ENCODE measurements at places on chromosomes 13 and 19.

DNA sequence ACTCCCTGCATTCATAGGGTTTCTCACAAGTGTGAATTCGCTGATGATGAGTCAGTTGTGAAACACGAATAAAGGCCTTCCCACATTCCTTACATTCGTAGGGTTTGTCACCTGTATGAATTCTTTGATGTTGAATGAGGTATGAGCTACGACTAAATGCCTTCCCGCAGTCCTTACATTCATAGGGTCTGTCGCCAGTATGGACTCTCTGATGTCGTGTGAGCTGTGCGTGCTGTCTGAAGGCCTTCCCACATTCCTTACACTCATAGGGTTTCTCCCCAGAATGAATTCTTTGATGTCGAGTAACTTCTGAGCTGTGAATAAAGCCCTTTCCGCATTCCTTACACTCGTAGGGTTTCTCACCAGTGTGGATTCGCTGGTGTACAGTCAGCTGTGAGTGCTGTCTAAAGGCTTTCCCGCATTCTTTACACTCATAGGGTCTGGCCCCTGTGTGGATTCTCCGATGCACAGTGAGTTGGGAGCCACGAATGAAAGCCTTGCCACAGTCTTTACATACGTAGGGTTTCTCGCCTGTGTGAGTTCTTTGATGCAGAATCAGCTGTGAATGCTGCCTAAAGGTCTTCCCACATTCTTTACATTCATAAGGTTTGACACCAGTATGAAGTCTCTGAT, 30.5 kb upstream of the COX7A1 start:
- DNase-seq = no peak

GRCh38 chr19:30105316-30105715, 163.3 kb downstream of the URI1 start:
- DNase-seq = no peak

GRCh38 chr13:97753942-97754670, 199.4 kb upstream of the IPO5 start:
- DNase-seq = peak; percentile 25

GRCh38 chr13:111278743-111279652, 41.4 kb upstream of the TEX29 start:
- DNase-seq = no peak

DNA sequence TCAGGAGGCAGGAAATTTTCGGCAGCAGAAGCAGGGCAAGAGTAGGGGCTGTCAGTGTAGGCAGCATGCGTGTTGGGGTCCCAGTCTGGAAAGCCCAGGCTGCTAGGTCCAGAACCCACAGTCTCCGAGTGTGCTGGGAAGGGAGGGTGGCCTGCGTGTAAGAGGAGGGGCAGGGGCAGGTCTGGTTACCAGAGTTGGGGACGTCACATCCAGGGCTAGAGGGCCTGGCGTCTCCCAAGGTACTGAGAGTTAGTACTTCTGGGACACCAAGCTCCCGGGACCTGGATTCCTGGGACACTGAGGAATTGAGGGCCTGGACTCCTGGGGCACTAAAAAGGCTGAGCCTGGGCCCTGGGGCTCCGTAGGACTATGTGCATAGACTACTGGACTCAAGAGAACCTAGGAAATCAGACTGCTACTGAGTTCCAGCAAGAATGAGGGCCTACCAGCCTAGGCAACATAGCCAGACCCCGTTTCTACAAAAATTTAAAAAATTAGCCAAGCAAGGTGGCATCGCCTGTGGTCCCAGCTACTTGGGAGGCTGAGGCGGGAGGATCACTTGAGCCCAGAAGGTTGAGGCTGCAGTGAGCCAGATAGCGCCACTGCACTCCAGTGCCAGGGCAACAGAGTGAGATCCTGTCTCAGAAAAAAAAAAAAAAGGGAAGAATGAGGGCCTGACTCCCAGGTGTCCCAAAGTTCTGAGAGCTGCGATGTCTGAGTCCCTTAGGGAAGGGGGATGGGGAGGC, 2.5 kb downstream of the NFKBID start:
- no peak for DNase-seq

GRCh38 chr13:32008518-32009175, 22.9 kb upstream of the FRY start:
- no peak for DNase-seq

GRCh38 chr19:3370728-3371591, 4.6 kb downstream of the NFIC start:
- no peak for DNase-seq

- no peak for DNase-seq
Measured at GRCh38 chr13:90184355-90184754, 1163.1 kb upstream of the MIR17HG start.

GRCh38 chr19:45876411-45877197, 9.3 kb downstream of the IRF2BP1 start:
- DNase-seq = no peak

GRCh38 chr13:88345171-88345847, 674.1 kb downstream of the SLITRK5 start:
- DNase-seq = no peak

DNA sequence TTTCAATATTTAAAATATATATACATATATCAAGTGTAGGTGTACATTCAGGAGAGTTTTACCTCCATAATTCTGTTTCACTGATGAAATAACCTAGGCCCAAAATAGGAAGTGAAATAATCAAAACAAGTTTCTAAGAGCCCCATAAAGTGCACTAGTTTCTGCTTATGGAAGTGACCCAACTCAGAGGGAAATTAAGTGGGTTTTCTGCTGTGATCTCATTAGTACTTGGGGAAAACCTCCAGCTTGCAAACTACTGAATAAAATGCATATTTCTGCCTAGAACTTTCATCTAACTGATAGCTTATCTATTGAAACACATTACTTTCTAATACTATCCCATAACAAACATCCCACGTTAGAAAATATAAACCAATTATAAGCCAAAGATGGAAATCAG, 45.4 kb upstream of the MIR17HG start:
- peak; percentile 22 for DNase-seq

DNA sequence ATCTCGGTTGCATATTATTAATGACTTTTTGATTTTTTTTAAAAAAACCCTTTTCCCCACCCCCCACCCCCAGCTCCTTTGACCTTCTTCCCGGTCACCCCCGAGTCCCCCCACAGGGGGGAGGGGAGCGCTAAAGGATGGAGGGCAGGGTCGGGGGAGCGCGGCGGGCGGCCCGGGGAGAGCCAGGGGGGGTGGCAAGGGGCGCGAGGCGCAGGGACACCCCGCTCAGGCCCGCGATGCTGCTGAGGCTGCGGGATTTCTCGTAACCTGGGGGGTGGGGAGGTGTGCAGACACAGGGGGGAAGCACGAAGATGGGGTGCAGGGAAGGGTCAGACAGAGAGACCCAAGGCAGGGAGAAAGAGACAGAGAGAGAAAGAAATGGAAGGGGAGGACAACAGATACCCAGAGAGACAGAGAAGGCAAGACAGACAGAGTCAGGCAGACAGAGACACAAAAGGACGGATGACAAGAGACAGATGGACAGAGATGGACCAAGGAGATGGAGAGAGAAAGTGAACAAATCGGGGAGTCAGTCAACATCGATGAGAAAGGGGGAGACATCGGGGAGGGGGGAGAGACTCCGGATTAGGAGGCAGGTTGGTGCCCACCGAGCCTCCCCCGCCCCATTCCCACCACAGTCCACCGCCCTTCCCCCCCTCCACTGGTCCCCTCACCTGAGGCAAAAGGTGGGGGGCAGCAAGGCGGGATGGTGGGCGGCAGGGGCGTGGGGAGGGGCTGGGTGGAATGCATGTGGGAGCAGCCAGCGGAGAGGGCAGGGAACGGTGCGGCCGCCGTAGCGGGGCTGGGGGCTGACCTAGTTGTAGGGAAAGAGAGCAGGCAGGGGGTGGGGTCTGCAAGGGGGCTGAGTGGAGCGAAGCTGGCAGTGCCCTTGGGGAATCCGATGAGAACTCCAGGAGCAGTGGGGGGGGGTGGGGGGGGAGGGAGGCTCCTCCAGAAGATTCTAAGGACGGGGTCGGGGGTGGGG, 14.2 kb downstream of the KCNC3 start:
- no peak for DNase-seq

- DNase-seq = no peak
Measured at GRCh38 chr13:104297075-104297474, 1230.9 kb upstream of the SLC10A2 start.

DNA sequence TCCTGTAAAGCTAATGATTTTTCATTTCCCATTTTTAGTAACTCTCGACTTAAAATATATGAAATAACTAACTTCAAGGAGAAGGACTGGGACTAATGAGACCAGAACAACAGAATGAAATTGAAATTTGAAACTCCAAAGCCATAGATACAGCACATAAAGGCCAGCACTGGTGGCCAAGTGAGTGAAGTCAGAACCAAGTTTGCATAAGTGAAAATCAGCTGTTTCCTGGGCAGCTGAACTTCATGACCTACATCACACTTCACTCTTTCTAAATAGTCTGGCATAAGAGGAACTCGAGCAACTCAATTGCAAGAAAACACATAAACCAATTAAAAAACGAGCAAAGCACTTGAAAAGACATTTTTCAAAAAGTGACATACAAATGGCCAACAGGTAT, 84.5 kb downstream of the DCLK1 start:
- no peak for DNase-seq

DNA sequence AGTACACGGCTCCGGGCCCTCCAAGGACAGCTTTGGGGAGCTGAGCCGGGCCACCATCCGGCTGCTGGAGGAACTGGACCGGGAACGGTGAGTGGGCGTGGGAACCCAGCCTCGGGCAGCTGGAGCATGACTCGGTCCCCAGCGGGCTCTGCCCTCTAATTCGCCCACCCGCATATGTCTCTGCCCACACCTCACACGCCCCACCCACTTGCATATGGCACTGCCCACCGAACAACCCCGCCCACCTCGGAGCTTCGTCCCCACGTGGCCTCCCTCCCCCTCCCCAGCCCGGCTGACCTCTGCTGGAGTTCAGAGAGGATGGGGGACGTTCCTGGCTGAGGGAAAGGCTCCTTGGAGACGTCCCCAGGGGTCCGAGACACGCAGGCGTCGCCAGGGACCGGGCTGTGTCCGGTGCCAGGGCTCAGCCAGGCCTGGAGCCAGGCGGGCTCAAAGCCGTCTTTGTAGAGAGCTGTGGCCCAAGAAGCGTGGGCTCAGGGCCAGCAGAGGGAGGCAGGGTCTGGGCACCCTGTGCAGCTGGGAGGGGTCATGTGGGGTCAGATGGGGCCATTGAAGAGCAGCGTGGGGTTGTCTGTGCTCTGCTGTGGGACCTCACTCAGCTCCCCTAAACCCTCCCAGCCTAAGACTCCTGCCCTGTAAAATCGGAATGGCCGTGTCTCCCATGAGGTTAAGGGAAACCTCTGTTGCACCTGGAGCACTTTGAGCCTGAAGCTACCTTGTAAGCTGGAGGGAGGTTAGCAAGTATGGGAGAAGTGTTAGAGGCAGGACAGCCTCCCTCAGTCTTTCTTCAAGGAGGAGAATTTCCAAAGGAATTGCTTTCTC, 3.8 kb downstream of the APC2 start:
- peak; percentile 43 for DNase-seq

DNA sequence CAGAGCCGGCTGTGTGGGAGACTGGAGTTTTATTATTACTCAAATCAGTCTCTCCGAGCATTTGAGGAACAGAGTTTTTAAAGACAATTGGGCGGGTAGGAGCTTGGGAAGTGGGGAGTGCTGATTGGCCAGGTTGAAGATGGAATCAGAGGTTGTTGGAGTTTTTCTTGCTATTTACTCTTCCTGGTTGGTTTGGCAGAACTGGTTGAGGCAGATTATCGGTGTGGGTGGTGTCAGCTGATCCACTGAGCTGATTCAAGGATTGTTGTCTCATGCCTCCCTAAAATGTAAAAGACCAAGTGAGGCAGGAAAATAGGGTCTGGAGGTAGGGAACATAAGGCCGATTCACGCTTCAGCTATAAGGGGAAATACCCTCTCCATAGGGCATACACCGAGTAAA, 1.3 kb upstream of the TDRD12 start:
- no peak for DNase-seq

DNA sequence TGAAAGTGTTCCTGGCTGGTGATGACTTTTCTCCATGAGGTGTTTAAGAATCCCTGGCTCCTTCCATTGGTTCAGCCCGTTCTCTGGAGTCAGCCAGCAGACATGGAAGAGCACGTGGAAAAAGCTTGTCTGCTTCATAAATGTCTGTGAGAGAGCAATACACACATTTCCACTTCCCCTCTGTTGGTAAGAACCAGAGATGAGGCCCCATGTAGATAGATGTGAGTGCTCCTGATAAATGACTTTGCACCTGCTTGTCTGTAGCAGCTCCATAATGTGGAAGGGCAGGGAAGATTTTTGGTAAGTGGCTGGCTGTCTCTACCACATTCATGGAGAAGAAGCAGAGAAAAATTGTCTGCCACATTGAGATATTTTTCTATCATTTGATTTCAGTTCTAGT, 325.8 kb downstream of the LMO7 start:
- no peak for DNase-seq

GRCh38 chr13:110227864-110228643, 78.9 kb downstream of the COL4A1 start:
- no peak for DNase-seq

- DNase-seq = no peak
Measured at GRCh38 chr13:114102131-114102520, 30.3 kb downstream of the RASA3 start.

DNA sequence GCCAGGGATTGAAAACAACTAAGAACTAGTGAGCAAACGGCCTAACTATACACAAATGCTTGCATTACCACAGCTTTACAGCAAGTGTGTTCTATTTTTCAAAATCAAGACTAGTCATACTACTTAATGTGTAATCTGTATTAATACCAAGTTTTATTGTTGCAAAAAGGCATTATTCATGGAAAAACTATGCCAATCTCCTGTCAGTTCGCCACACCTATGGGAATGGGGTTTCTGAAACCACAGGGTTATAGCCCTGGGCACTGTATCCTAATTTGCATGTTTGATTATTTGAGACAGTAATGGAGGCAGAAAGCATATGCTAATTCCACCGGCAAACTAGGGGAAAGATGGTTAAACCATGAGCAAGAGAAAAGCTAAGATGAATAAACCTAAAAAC, 14.3 kb downstream of the GAS6 start:
- no peak for DNase-seq

GRCh38 chr13:64186503-64187250, 2771.0 kb upstream of the PCDH20 start:
- DNase-seq = no peak

GRCh38 chr13:33362986-33363727, 77.6 kb upstream of the STARD13 start:
- DNase-seq = peak; percentile 17

GRCh38 chr13:35714121-35714520, 237.6 kb upstream of the MAB21L1 start:
- DNase-seq = no peak
